ENCODE measurements at places on chromosomes 5 and 9.

DNA sequence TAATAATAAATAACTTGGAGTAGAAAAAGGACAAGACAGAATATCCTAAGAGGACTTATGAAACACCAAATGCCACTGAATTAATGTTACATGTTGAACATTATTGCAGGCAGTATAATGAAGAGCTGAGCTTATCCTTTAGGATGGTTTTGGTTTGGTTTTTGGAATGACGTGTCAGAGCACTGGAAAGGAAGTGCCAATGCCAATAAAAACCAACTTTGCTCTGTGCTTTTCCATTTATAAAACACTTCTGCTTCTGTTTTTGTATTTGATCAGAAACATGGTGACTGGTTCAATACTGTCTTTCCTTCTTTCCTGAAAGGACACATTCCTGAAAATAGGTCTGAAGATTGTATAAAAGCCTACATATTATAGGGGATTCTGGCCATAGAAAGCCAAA is 4.2 kb downstream of the MEGF10 start:
- no peak for DNase-seq

- no peak for DNase-seq
Observed at GRCh38 chr9:69141851-69142250, 32.2 kb upstream of the TJP2 start.

DNA sequence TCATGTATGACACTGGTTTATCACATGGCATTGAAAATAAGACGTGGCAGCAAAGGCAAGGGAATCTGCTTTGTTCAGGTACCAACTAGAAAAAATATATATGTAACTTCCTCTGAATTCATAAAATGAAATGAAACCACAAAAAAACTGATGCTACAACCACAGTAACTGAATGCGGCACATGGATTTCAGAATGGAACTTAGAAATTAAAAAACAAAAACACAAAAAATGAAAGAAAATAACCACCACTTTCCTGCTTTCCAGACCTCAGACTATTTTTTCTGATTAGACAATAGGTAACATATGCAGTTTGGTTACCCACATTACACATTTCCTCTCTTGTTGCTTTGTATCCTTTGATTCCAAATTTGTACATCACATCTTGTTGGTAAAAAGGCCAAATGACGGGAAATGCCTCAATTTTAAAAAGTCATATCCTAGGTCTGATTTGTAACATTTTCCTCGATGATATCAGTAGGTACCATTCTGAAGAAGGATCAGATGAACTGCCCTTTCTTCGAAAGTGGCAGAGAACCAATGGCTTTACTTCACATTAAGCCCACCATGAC is 18.1 kb upstream of the PDCL start:
- DNase-seq: no peak

GRCh38 chr5:96114736-96115135 is 153.1 kb upstream of the ELL2 start:
- no peak for DNase-seq

DNA sequence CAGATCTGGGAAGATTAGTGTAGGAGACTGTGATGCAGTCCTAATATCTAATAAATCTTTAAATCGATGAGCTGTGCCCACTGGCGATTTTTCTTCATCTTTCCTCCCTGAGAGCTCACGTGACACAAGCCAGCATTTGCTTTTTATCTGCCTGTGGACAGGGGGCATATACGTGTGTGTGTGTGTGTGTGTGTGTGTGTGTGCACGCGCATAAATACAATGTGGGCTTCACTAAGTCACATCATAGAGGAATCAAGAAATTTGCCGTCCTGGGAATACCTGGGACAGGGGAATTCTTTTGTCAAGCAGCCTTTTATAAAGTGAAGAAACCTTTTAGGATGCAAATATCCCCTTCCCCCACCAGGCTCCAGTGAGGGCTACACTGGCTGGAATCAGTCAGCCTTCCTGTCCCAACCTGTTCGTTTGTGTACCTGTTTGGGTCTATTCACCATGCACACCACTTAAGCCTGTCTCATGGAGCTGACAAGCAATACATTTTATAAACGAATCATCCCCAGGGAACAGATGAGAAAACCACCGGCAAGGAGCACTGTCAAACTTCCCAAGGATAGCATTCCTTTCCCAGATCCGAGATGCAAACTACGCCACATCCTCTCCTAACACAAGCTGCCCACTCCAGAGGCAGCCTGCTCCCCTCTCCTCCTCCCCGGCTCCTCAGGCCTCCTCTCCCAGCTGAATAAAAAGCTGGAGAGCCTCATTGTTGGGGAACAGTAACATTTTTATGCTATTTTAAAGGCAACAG is 2.7 kb downstream of the EPB41L4B start:
- no peak for DNase-seq

DNA sequence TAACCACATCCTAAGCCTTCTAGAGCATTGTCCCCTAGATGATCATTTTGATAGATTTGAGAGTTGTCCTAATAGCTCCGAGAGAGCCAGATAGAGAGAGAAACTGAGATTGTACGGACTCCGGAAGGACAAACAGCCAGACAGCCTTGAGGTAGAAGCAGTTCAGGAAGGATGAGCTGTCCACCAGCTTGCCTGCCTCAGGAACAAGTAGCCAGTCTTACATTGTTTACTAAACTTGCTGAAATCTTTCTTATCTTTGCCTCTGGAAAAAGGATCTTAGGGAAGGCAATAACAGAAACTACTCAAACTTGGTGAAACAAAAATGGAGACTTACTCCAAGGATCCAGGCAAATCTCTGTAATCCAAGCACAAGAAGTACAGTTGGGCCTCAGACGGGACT is 39.0 kb upstream of the SAP30L start:
- no peak for DNase-seq

GRCh38 chr5:138653502-138653901 is 78.3 kb upstream of the HSPA9 start:
- DNase-seq: no peak

DNA sequence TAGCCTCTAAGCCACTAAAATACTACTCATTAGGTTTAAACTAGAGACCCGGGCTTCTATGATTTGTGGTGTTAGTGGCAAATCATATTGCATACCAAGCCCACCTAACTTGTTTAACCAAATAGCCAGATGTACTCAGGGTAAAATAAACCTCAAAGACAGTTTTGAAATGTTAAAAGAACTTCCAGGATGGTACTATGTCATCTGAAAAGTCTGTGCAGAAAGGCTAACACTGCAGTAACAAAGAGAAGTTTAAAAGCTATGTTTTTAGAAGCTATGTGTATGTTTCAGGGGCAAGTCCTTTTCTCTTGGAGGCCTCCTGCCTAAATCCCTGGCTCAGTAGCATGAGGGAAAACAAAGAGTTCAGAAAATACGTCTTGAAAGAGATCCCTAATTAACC is 84.9 kb upstream of the IL7R start:
- no peak for DNase-seq

GRCh38 chr5:148382961-148383360 is 797 bp upstream of the FBXO38 start:
- DNase-seq: no peak

GRCh38 chr9:129555512-129556215 is 65.2 kb downstream of the C9orf50 start:
- no peak for DNase-seq

DNA sequence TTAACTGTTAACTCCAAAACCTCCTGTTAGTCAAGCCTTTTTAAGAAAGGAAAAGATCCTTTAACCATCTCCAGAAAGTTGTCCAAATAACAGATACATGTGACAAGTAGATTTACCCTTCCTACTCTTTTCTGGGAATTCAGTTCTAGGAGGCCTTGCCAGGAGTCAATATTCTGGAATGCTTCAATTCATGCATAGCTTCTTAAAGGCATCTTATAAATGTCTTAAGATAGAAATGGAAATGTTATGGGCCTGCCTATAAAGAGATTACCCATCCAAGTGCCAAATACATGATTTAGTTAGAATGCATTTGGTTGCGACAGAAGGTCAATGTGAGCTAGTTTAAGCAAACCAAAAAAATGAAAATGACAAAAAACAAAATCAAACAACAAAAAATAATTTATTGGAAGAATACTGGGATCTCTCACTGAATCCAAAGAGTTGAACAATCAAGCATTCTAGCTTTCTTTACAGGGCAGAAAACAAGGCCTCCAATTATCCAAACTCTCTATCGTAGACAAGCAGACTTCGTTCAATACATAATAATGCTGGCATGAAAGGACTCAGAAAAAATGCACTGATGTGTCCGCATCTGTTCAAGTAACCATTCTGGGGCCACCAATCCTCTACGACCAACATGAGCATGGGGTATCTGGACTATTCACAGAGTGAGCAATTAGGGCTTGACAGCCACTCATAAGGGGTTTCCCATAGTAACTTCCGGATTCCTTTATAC is 188.6 kb downstream of the CTNND2 start:
- no peak for DNase-seq

GRCh38 chr9:136088939-136089696 is 6.0 kb downstream of the NACC2 start:
- no peak for DNase-seq

- DNase-seq: no peak
Observed at GRCh38 chr5:13186177-13186576, 758.3 kb downstream of the DNAH5 start.

GRCh38 chr9:83473488-83473971 is 64.7 kb downstream of the FRMD3 start:
- no peak for DNase-seq

GRCh38 chr9:133141833-133142595 is 21.0 kb upstream of the RALGDS start:
- DNase-seq: peak; percentile 84

- DNase-seq: no peak
Observed at GRCh38 chr9:124297551-124297901, 39.8 kb downstream of the NEK6 start.

DNA sequence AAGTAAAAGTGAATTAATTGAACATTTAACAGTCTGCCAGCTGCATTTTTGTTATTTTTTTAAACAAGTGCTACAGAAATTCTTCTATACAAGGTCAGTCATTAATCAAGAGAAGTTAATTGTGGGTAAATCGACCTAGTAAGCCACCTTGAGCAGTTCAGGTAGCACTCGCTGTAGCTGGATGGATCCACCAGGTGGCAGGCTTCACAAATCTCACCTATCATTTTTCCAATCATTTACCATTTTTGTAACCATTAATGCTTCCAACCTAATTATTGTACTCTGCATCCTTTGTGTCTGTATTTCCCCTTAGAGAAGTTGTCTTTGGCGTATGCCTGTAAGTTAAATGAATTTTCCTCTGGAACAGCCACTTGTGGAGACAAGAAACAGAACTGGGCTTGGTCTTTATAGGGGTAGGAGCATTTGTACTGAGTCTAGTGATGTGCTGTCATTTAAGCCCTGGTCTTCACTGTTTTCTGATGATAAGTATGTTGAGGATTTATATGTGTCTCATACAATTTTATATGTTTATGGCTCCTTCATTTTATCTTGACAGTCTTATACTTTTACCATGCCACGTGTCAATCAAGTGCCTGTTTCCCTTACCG is 39.5 kb downstream of the CD180 start:
- peak; percentile 55 for DNase-seq

DNA sequence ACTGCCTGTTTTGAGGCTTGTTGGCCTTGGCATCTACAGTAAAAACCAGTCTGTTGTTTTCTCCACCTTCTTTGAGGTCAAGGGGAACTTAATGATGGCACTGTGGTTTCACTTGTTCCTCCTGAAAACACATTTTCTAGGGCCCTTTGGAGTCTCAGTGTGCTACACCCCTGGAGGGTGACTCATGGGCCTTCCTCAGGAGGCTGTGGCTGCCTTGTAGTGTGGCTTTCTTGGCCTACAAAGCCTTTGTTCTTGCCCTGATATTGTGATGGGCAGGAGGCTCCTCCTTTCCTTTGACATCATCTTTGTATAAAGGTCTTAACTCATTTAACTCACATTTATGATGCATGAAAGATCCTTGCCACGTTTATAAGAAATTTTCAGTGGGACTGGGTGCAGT is 56.3 kb upstream of the GPBP1 start:
- peak; percentile 80 for DNase-seq

- no peak for DNase-seq
Observed at GRCh38 chr9:121814594-121814993, 163.2 kb downstream of the DAB2IP start.

DNA sequence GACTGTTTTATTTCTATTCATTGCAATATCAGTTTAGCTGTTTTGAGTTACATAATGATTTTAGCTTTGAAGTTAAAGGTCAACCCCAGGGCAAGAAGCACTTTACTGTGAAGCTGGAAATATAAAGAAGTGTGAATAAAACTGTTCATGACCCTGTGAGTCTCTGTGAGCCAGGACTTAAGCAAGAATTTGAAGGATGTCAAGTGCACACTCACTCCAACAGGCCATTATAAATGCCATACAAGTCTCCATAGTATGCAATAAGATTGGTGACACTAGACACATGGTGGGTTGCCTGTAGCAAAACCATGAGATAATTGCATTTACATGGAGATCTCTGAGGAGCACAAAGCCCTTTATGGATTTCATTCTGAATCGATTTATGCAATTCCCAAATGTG is 318.7 kb upstream of the ITGA1 start:
- DNase-seq: no peak
